ENCODE measurements at places on chromosomes 7 and 10. TPM values are rescaled to one million over a fixed set of nuclear protein-coding genes. Genes with fewer than 3 reads are reported as not detected.

The KLF14 gene
- not detected for total RNA-seq

The LMTK2 gene
- total RNA-seq: 4.6 TPM

The FKBP9 gene
- 556 TPM for total RNA-seq

The ATOH7 gene
- total RNA-seq: not detected

The GPR26 gene
- not detected for total RNA-seq

The CHST12 gene
- total RNA-seq: 10.6 TPM

The ZNF138 gene
- 5.6 TPM for total RNA-seq

The SGCE gene
- total RNA-seq: 70.4 TPM

The IKZF1 gene
- total RNA-seq: not detected

The GRID2IP gene
- total RNA-seq: not detected

The SUV39H2 gene
- 21.8 TPM for total RNA-seq

The TFR2 gene
- total RNA-seq: 0.11 TPM

The TACR2 gene
- not detected for total RNA-seq

The HYAL4 gene
- total RNA-seq: not detected

The HOXA5 gene
- total RNA-seq: 0.25 TPM

The VIPR2 gene
- total RNA-seq: not detected

The BMPR1A gene
- total RNA-seq: 41.7 TPM
